SK-MEL-5 (cell line): ENCODE measurements at places on chromosomes 1 and 21.

DNA sequence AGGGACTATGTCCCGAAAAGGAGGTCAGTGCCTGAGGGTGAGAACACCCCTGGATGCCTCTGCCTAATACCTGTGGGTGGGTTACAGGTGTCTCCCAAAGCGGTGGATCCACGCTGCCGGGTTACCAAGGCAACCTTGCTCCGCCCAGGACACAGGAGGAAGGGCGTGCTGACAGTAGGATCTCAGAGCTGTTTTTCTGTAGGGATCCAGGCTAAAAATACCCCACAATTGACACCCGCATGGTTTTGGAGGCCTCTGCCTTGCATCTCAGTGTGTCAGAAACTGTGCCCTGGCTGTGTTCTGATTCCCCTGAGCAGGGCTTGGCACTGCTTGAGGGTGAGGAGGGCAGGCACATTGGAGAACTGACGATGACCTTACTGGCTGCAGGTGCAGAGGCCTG lies 118.0 kb downstream of the IER5 start:
- DNase-seq = no peak

DNA sequence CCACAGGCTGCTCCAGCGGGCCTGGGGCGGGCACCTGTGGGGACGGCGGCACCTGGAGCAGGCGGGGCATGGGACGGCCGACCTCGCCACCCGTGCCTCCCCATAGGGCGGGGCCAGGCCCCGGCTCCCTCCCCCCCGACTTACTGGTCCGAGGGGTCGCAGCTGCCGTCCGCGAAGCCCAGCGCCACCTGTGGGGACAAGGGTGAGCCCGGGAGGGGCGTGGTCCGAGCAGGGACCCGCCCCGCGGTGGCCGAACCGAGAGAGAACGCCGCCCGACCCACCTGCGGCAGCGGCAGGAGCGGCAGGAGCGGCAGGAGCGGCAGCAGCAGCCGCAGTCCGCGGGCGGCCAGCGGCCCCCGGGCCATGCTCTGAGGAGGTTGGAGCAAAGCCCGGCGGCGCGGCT lies at the start of gene TMEM52:
Gene TMEM52 (minus strand): TSS at position 379 of the 403 bp plus-strand sequence. CDS start 14 bp downstream, at position 365.
- no peak for DNase-seq

DNA sequence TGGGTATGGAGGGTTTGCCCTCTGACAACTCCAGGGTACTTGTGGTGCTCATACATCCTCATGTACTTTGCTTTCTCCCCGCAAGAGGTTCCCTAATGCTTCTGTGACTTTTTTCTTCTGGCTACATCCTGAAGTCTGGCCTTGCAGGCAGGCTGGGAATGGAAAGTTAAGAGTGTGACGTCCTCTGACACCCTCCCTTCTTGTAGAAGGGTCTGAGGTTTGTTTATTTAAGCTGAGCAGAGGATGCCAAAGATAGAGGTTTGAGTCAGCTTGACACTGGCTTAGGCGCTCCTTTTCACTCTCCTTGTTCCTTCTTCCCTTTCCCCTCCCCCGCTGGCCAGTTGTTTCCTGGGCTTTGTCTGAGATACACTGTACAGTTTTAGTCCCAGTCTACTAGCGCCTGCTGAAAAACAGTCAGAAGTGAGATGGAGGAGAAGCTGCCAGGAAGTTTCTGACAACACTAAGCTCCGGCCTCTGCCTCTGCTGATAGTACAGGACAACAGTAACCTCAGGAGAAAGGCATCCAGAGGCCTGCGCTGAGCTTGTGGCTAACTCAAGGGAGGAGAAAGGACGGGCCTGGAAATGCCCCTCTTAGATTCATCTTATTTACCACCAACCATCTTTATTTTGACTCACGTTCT lies at the start of gene MACF1:
Gene MACF1 (plus strand): TSS at position 255 of the 641 bp plus-strand sequence. CDS start 328 bp downstream, at position 583.
- DNase-seq = peak; percentile 54

- no peak for DNase-seq
Measured at GRCh38 chr21:37565530-37566223, 199.1 kb downstream of the DYRK1A start.

DNA sequence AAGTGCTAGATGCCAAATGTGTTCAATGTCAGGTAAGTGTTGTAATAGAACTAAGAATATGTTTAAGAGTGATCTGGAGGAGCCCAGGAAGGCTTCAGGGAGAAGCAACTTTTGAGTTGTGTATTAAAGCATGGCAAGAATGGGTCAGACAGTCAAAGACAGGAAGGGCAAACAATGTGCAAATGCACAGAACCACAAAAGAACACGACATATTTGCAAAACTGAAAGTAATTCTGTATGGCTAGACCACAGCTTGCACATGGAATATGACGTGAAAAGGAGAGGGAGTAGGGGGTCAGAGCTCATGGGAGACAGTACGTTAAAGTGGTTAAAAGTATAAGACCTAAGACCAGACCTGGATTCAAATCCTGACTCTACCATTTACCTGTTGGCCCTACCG lies 7.1 kb upstream of the SORT1 start:
- DNase-seq = no peak

- DNase-seq = no peak
Measured at GRCh38 chr1:232662910-232663309, 33.0 kb upstream of the SIPA1L2 start.

DNA sequence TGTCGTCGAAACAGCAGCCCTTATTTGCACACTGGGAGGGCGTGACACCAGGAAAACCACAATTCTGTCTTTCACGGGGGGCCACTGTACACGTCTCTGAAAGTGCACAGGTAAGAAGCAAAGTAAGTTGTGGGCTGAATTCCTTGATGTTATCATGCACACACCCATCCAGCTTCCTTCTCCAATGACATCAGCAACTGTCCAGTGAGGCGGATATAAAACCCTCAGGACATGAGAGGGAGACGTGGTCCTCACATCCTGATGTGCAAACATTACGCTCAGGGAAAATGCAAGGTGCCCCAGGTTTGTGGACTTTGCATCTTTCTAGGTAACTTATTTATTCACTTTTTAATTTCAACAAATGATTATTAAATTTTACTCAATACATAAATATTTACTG lies 3.0 kb downstream of the TFF1 start:
- DNase-seq = no peak

DNA sequence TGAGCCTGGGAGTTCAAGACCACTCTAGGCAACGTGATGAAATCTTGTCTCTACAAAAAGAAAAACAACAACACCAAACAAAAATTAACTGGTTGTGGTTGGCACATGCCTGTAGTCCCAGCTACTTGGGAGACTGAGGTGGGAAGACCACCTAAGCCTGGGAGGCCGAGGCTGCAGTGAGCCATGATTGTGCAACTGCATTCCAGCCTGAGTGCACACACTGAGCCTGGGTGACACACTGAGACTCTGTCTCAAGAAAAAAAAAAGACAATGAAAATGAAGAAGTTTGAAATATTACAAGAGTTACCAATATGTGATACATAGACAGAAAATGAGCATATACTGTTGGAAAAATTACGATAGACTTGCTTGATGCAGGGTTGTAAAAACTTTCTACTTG lies 31.9 kb downstream of the PDC start:
- no peak for DNase-seq

DNA sequence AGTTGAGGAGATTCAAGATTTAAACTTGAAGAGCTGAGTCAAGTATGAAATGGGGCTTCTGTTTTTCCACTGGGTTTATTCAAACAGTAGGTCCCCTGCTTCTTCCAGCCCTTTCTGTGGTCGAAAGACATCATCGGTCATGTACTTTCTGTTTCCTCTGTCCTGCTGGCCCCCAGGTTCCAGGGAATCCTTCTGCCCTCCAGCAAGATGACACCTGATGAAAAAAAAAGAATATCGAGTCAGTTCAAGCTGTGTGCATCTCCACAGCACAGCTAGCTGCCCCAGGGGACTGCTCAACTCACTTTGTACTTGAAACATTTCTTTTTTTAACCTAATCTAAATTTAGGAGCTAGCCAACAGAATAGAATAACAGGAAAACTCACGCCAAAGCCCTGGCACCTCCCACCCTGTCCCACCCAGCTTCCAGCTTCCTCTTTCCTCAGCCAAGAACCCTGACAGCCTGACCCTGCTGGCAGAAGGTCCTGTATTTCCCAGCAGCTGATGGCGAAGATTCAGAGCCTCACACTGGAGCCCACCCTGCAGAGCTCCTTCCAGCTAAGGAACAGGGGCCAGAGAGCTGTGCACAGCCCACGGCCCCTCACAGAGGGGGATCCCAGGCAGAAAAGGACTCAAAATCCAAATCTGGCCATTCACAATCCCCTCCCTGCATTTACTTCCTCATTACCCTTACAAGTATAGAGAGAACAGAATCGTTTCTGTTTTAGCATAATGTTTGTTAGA lies 176.5 kb downstream of the PSMG1 start:
- no peak for DNase-seq

- peak; percentile 91 for DNase-seq
Measured at GRCh38 chr1:152654110-152654509, 9.1 kb upstream of the LCE2D start.

GRCh38 chr1:25106352-25106751 lies 126.0 kb downstream of the SYF2 start:
- no peak for DNase-seq

DNA sequence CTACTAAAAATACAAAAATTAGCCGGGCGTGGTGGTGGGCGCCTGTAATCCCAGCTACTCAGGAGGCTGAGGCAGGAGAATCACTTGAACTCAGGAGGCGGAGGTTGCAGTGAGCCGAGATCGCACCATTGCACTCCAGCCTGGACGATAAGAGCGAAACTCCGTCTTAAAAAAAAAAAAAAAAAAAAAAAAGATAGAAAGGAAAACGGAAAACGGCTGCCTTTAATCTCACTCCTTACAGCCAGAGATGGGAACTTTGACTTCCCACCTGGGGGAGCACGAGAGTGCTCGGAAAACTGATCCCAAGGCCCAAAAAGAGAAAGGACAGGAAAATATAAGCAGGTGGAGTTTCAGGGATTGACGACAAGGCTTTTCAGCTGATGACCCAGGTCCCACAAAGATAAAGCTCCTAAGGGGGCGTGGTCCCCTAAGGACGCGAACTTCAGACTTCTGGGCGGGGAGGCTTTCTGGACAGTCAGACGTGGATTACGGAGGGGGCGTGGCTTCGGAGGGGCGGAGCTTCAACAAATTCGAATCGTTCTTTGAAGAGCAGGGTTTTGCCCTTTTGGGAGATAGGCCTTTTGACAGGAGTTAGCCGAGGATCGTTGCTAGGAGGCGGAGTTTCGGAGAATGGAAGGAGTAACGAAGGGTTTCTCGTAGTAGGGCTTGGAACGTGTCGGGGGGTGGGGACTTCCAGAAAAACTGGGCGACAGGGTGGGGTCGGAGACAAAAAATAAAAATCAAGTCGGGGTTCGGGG lies 958 bp upstream of the CKS1B start:
- DNase-seq = peak; percentile 99

DNA sequence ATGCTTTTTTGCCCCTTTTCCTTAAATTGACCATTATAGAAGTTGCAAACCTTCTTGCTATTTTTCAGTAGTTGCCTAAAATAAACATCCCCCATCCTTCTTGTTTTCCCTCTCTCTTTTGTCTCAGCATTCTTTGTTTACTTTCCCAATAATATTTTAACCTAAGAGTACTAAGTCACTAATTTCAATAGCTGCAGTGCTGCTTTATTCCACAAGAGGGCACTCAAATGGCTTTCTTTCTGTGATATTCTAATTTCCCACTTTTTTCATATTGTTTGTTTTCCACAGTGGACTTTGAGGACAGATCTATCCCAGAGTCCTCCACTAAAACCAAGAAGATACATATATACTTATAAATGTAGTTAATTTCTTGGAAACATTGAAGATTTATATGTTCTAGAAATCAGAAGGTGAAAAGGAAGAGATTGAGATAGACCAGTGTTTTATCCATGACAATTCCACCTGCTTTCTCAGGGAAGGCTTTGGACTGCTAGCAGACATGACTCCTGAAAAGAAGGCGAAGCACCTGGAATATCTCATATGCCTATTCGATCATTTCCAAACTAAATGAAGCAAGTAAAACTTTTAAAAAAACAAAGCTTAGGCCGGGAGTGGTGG lies 104.8 kb upstream of the GRIK1 start:
- DNase-seq = peak; percentile 44

DNA sequence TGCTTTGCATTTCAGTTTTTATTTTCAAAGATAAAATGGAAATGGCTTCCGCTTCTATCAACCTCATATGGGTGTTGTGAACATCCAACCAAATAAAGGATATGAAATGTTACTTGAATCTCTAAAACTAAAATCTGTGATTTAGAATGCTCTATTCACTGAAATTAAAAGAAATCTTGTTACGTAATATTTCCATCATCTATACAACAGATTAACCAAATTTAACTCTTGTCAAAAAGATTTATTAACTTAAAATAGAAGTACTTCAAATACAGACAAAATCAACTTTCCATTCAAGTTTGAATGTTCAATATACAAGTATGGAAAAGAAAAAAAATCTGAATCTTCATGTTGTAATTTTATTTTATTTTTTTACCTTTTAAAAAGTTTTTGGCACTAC lies 18.7 kb downstream of the PRPF38A start:
- DNase-seq = no peak

GRCh38 chr1:45884700-45885099 lies 81.3 kb downstream of the MAST2 start:
- DNase-seq = no peak

GRCh38 chr1:145758116-145758515 lies 38.8 kb downstream of the CD160 start:
- no peak for DNase-seq

- no peak for DNase-seq
Measured at GRCh38 chr21:39660191-39660980, 47.6 kb downstream of the B3GALT5 start.

DNA sequence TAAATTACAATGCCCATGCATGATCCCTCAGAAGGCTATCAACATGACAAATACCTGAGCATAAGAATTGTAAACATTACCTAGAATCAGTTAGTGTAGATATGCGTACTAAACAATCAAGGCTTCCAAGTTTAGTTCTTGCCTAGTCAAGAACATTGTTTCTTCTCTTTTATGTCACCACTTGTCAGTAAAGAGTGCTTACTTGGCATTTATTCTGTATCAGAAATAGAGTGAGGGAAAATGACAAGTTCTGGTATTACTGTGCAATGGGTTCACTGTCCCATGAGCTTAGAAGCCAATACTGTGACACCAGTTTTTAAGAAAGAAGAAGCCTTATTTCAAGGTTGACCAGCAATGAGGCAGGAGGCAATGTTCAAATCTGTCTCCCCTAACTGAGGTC lies 22.7 kb upstream of the OR6N2 start:
- no peak for DNase-seq

DNA sequence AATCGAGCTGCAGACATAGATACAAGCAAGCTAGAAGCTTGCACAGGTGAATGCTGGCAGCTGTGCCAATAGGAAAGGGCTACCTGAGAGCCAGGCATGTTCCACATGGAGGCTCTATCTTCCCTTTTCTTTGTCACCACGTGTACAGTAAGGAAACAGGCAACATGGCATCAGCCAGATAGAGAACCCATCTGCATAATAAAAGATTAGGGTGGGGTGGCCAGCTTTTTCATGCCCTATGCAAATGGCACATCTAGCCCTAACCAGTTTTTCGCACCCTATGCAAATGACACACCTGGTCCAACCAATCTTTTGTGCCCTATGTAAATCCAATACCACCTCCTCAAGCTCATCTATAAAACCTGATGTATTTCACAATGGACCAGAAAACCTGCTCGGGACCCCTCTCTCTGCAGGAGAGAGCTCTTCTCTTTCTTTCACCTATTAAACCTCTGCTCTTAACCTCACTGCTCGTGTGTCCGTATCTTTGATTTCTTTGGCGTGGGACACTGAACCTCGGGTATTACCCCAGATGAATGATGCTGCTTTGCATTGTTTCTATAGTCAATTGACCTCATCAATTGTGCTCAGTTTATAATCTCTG lies 93.9 kb downstream of the SLC30A10 start:
- no peak for DNase-seq
